LHCN-M2 (cell line): ENCODE measurements at places on chromosomes 5 and 9.

GRCh38 chr9:136202454-136203407 lies 2.2 kb downstream of the LHX3 start:
- DNase-seq, result no peak

DNA sequence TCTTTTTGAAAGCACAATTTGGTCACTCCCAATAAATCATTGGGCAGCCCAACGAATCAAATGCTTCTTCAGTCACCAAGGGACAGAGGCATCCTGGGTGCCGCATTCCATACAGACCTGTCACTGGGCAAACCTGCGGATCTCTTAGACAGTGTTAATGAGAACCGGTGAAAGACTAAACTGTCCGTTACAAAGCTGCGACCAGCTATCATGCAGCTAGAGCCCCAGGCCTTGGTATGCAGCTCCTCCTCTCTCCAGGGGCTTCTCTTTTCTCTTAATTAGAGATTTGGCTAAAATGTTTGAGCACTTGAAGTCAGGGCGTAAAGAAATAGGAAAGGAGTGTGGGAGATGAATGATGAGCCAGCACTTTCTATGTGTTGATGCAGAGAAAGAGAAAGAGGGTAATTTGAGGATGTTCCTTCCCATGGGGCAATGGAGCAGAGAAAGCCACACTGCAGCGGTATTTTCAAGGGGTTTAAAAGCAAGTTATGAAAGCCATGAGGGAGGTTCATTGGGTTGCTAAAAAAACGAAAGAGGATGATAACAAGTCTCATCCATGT lies 175.3 kb downstream of the RFK start:
- DNase-seq, result no peak

DNA sequence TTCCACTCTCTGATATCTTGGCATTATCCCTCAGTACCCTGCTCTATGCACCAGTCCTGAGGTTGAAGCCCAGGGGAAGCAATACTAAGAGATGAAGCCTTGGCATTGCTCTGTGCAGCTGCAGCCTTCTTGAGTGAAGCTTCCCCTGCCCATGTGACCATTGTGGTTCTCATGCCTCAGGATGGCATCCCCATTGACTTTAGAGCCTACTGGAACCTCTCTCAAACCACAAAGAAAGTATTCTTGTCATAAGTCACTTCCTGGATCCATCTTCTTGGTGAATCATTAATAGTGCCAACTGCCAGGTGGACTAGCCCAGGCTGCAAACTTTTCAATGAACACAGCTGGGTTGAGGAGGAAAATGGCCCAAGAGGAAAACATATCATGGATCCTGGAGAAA lies 283.9 kb upstream of the RFX3 start:
- peak; percentile 96 for DNase-seq

DNA sequence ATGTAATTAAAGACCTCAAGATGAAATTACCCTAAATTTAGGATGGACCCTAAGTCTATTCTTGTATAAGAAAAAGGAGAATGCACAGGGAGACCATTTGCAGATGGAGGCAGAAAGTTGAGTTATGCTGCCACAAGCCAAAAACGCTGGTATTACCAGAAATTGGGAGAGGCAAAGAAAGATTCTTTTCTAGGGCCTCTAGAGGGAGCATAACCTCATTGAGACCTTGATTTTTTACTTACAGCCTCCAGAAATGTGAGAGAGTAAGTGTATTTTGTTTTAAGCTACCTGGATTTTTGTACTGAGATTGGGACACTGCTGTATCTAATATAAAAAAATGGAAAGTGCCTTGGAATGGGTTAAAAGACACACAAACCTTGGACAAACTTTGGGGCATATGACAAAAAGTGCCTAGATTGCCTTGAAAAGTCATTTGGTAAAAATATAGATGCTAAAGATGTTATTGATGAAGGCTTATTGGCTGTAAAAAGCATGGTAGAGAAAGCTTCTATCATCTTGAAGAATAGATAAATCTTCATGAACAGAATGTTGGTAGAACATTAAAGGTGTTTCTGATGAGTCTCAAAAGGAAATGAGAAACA lies 174.7 kb upstream of the PRDM9 start:
- DNase-seq, result no peak

GRCh38 chr5:75951158-75951557 lies 132.0 kb upstream of the SV2C start:
- DNase-seq, result no peak

DNA sequence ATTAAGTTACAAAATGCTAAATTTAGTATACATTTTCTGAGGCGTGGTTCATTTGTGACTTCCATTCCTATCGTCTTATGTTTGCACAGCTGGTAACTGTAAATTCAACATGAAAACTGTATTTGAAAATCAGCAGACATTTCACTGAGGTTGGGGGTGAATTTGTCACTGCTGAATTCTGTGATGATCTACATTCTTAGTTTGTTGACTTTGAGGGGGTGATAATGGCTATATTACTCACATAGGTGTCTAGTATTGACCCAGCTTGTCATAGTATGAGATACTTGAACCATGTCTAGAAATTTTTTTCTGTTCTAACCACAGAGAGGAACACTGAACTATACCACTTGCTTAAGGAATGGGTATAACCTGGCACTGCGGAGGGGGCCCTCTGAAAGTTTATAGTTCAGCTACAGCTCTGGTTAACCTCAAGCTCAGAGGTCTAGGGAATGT lies 313.3 kb downstream of the PIK3R1 start:
- DNase-seq, result peak; percentile 51

- DNase-seq, result no peak
Observed at GRCh38 chr5:28877050-28877449, 1838.7 kb upstream of the CDH9 start.

DNA sequence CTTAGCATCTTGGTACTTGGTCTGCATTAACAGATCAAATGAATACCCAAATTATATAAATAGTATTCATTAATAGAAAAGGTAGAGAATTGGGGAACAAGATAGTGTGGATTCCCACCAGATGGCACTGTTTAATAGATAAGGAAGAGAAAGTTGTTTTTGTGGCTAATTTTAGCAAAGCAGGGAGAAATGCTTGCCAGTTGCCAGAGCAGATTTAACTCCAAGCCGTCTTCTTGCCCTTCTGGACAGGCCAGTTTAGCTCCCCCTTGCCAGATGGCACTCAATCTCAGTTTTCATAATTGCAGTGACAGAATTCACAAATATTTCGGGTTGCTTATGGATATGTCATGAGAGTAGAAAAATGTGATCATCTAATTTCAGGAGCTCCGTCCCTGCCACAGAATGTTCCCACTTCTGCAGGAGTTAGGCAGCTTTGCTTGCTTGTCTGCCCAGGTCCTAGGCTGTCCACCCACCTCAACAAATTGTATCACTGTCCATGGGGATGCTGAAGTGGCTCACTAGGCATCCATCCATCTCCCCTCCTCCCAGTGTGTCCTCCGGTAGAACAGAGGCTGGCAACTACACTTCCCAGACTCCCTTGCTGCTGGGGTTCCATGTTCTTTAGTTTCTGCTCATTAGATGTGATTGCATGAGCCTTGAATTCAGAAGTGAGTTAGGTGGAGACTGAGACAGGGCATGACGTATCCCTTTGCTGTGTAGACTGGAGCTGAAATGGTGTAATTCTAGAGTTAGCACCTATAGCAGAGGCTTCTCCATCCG lies 11.8 kb upstream of the HEXB start:
- DNase-seq, result peak; percentile 67

DNA sequence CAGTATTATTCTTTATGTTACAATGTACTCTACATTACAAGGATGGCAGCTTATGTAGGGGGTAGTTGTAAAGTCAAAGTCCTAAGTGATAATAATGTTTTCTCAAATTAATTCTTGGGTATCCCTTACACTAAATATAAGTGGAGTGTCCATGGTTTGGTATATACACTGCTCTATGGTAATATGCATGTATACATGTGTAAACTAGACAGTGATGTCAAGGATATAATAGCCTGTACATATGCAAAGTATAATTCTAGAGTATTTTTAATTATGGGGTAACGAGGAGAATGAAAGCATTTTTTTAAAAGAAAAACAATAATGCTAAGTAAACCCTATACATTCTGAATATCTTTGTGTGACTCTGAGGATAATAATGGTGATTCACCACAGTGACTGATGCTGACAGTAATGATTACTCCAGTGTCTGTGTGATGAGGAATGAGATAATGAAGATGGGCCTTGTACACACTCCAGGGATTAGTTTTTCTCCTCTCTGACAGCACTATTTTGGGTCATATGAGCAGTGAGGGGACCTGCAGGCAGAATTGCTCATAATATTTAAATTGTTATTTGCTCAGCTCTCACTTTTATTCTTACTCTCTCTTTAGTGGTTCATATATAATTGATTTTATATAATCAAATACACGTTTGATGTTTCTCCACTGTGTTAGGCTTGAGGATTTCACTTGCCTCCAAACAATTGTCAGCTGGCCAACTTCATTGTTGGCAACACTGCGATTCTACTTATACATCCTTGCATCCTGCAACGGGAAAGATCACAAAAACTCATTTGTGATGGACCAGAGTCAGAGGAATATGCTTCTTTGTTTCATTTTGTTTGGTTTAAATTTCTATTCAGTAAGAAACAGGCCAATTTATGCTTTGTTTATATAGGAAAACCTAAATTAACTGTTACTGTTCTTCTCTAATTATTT lies 88.2 kb downstream of the NREP start:
- DNase-seq, result peak; percentile 17

DNA sequence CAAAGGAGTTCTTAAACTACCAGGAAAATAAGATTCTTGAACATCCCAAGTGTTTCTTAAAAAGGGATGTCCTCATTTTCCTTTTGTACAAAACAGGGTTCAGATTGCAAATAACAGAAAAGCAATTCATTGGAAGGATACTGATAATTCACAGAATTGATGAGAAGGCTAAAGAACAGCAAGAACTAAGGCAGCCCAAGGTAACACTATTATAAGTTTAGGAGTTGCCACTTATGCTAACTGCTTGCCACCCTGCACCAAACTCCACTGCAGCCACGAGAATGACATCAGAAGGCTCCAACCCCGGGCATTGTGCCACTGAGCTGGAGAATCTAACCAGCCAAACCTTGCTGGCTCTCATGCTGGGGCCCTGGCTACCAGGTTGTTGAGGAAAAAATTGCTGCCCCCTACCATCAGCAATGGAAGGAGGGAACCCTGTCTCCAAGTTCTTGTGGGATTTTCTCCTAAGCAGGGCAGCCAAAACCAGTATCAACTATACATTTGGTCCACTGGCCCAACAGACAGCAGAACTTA lies 123.4 kb downstream of the ARL15 start:
- DNase-seq, result no peak

GRCh38 chr5:72108202-72109061 lies 1.2 kb downstream of the MAP1B start:
- peak; percentile 74 for DNase-seq

GRCh38 chr5:135042595-135042994 lies 8.6 kb upstream of the PITX1 start:
- DNase-seq, result no peak

- no peak for DNase-seq
Observed at GRCh38 chr9:119332522-119332921, 36.7 kb downstream of the BRINP1 start.

GRCh38 chr5:88374391-88374790 lies 105.7 kb upstream of the TMEM161B start:
- DNase-seq, result no peak

DNA sequence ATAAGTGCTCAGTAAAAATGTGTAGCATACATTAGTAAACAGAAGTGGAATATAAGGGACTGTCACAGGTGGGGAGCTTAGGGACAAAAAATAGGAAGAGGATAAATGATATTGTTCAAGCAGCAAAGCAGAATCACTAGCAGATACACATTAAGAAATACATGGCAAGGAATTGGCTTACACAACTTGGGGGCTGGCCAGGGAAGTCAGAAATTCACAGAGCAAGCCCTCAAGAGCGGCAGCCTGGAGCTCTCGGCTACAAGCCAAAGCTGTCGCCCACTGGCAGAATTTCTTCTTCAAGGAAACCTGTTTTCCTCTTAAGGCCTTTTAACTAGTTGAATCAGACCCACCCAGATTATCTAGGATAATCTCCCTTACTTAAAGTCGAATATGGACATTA lies 73.0 kb upstream of the SMIM23 start:
- no peak for DNase-seq

GRCh38 chr9:13186774-13187173 lies 92.7 kb downstream of the MPDZ start:
- no peak for DNase-seq

GRCh38 chr5:148809781-148810524 lies 16.5 kb upstream of the ADRB2 start:
- DNase-seq, result no peak

GRCh38 chr9:118094387-118094786 lies 390.2 kb downstream of the TLR4 start:
- DNase-seq, result no peak

- peak; percentile 11 for DNase-seq
Observed at GRCh38 chr5:138568061-138568824, 7.0 kb downstream of the HSPA9 start.

DNA sequence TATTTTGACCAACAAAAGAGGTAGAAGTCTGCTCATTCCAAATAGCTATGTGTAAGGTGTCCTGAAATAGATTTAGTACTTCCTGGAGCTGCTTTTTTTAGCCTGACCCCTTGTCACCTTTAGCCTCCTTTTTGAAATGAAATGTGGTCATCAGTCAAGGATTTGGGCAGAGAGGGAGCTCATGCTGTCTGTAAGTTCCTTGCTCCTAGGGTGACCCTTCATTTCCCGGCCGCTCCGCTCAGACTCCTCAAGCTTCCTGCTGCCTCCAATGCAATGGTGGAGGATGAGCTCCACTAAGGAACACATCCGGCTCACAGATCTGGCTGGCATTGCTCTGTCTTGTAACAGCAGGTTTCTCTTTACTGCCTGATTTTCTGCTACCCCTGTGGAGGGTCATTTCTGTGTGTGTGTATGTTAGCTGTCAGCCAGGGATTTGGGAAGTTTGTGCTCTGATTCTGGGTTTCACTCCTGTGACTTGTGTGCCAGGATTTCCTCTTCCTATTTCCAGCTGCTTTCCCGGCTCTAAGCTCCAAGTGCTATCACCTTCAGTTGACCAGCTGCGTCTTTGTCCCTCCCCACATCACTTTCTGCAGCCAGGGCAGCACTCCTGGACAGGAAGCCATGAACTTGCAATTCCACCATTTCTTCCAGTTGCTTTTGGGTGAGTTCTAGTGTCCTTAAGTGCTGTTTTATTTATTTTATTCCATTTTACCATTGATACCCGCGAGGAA lies 265.9 kb downstream of the ICE1 start:
- DNase-seq, result no peak

- peak; percentile 68 for DNase-seq
Observed at GRCh38 chr5:142874540-142874939, 104.4 kb downstream of the ARHGAP26 start.

DNA sequence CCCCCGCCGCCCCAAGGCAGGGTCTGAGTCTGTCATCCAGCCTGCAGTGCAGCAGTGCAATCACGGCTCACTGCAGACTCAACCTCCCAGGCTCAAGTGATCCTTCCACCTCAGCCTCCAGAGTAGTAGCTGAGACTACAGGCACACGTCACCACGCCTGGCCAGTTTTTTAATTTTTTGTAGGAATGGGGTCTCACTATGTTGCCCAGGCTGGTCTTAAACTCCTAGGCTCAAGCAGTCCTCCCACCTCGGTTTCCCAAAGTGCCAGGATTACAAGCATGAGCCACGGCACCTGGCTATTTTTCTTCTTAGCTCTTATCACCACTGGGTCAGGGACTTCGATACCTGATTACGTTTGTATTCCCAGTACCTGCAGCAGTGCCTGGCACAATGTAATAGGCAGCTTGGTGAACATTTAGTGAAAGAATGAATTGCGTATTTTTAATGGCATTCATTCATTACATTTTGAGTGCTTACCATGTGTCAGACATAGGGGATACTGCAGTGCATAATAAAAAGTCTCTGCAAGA lies 10.3 kb downstream of the LARP1 start:
- no peak for DNase-seq

- no peak for DNase-seq
Observed at GRCh38 chr9:5843794-5844471, 11.0 kb upstream of the ERMP1 start.

GRCh38 chr9:30673132-30673531 lies 1711.3 kb upstream of the ACO1 start:
- DNase-seq, result no peak
